ENCODE measurements at places on chromosomes 3 and 15.

DNA sequence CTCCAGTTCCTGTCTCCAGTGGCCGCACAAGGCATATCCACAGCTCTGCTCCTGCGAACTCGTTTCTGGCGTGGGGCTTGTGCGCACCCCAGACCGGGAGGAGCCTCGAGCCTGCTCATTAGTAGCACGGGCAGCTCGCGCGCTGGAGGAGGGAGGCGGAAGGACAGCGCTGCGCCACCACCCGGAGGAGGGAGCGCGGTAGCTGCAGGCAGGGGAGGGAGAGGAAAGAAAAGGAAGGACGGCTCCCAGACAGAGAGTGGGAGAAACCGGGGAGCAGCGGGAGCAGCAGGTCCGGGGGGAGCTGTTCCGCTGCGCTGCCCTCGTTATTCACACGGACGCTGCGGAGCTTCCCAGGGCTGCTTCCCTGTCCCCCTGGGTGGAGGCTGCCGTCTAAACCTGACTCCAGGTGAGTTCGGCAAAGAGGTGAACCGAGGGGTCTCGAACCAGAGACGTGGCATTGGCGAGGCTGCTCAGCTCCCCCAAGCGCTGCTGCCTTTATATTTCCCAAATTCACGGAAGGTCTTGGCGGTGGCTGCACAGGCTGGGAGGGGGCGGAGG is 121.3 kb upstream of the ZNF717 start:
- no peak for DNase-seq

GRCh38 chr15:75884041-75884440 is 19.6 kb upstream of the FBXO22 start:
- DNase-seq: no peak

DNA sequence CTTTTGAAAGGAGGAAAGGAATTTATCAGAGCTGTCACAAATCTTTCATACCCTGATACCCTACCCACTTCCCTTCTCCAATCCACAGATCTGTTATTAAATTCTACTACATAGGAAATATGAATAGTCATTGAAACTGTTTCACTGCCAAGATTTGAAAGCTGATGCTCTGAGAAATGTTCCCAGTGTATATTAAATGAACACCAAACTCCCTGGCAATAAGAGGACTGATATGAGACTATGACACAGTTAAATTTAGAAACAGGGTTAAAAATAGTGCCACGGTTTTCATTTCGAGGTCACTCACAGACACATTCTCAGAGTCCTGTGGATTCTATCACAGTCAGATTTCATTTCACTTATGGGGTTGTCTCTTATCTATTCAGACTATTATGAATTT is 27.2 kb upstream of the GBE1 start:
- DNase-seq: no peak

DNA sequence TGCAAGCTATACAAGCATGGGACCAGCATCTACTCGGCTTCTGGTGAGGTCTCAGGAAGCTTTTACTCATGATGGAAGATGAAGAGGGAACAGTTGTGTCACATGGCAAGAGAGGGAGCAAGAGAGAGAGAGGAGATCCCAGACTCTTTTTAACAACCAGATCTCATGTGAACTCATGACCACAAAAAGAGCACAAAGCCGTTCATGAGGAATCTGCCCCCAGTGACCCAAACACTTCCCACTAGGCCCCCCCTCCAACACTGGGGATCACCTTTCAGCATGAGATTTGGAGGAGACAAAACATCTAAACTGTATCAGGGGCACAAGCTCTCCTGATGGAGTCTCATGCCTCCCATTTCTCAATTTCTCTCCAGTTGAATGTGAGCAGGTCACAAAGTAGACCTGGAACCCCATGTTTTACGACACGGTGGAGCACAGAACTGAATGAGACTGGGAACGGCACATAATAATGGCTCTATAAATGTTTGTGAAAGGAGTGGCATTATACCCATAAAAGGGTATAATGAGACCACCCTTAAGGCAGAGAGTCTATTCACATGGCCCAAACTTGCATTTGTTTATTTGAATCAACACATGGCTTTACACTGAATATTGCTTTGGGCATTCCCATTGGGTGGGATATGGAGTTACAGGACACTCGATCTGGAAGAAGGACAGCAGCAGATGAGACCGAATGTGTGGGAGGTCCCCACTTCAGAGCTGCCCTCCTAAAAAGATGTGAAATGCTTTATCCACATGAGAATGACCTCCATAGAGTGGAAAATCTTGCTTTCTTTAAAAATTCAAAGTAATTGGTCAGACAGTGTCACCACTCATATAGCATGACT is 38.8 kb downstream of the IL16 start:
- no peak for DNase-seq

DNA sequence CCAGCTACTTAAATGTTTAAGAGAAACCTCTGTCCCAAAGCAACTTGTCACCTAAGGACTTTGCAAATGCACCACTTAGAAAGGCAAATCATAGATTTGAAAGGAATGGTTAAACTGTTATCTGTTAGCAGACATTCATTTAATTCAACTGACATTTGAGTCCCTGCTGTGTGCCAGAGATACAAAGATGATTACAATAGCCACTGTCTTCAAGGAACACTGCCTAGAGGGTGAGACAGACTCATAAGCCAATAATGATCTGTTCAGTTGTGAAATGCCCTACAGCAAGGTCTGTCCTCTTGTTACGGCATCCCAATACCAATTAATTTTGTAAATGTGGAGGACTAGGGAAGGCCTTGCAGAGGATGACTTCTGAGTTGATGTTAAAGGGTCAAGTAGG is 113.1 kb downstream of the ATG7 start:
- DNase-seq: no peak

- DNase-seq: no peak
Measured at GRCh38 chr3:138947495-138948121, 591 bp downstream of the FOXL2NB start.

DNA sequence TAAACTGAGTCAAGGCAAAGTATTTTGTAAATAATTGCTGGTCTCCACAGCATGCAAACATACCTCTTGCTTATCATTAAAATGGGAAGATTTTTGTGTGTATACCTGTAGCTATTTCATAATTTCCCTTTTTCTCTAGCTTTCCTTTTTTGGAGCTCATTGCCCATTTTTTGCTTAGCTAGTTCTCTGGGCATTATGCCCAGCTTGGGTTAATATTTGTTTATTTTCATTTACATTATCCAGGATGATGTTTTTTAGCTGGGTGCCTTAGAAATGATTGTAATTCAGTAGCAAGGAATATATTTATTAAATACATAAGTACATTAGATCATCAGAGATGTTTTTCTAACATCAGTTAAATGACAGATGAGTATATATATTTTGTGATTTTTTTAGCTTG is 1271.7 kb upstream of the GBE1 start:
- no peak for DNase-seq

DNA sequence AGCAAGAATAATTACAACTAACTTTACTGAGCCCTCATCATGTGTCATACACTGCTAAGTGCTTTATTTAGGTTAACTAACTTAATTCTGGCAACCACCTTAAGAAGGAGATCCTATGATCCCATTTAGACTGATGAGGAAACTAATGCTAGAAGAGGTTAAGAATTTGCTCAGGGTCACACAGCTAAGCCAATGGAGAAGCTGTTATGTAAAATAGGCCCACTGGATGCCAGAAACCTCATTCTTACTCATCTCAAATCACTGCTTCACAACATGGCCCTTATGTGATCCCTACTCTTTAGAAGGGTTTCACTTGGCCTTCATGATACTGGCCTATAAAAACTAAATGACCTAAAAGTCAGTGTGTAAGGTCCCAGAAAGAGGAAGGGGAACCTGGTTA is 41.2 kb downstream of the IMPG2 start:
- no peak for DNase-seq

GRCh38 chr3:61805510-61806080 is 244.2 kb downstream of the PTPRG start:
- no peak for DNase-seq

DNA sequence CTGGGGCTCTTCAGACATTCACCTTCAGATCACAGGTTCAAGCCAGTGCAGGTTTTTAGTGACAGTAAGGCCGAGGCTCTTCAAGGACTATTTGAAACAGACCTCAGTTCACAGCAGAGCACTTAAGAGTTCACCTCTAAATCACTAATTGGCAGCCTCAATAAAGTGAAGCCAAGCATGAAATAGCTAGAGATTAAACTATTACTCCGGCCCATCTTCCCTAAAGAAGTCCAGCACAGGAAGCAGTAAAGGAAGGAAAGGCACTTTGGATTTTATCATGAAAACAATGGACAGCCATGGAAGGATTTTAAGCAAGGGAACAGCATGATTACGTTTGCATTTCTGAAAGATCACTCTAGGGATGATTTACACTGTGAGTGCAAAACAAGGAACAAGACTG is 27.6 kb upstream of the ARL6 start:
- DNase-seq: no peak

DNA sequence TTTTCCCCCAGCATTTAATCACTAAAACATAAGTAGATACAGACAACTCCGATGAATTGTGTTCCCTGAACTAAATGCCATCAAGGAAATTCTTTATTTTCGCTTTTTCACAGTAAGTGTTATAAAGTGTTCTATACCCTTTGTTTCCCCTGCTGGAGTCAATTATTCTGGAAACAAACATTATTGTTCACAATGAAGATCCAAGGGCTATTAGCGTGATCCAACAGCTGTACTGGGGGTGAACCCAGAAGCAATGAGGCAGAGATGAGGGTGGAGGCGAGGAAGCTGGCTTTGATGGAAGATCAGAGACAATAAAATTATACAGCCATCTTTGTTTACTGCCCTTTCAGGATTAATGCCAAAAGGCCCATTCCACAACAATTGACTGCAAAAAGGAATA is 250.3 kb upstream of the IGF1R start:
- DNase-seq: no peak

DNA sequence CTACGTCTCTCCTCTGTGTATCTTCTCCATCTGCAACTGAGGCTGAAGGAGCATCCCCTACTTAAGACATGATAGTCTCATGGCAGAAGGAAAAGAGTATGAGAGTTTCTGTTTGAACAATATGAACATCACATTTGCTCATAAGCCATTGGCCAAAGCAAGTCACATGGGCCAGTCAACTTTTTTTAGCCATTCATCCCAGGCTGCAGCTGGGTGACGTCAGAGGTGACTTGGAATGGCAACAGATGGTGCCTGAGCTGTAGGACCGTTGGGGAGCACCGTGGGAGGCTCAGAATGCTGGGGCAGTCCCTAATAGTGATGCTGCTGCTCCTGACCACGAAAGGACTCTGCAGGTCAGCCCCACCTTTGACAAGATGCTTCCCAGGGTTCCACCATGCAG is 58.7 kb downstream of the CRTC3 start:
- DNase-seq: no peak

DNA sequence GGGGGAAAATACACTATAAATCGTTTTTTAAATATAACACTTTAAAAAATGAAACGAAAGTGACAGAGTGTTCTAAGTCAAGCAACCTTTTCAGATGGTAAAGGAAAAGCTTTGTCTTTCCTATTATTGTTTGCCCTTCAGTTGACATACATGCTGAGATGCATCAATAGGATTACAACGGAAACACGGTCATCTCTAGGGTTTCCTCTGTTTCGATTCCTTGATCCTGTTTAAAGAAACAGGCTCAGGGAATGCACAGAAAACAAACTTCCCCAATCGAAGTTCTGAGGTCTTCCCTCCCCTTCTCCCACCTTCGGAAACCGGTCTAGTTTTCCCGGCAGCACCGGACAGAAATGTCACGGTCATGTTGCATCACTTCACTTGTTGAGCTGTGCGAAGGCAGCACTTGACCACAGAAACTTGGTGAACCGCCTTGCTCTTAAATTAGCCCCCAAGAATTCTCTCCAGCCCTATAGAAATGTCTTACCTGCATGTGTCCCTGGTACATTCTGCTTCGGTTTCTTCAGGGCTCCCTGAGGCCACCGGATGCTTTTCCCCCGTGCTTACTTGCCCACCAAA is 556 bp downstream of the PEX5L start:
- DNase-seq: no peak

GRCh38 chr3:89268059-89268458 is 160.6 kb downstream of the EPHA3 start:
- DNase-seq: no peak

GRCh38 chr3:114764056-114764492 is 383.0 kb downstream of the ZBTB20 start:
- no peak for DNase-seq

DNA sequence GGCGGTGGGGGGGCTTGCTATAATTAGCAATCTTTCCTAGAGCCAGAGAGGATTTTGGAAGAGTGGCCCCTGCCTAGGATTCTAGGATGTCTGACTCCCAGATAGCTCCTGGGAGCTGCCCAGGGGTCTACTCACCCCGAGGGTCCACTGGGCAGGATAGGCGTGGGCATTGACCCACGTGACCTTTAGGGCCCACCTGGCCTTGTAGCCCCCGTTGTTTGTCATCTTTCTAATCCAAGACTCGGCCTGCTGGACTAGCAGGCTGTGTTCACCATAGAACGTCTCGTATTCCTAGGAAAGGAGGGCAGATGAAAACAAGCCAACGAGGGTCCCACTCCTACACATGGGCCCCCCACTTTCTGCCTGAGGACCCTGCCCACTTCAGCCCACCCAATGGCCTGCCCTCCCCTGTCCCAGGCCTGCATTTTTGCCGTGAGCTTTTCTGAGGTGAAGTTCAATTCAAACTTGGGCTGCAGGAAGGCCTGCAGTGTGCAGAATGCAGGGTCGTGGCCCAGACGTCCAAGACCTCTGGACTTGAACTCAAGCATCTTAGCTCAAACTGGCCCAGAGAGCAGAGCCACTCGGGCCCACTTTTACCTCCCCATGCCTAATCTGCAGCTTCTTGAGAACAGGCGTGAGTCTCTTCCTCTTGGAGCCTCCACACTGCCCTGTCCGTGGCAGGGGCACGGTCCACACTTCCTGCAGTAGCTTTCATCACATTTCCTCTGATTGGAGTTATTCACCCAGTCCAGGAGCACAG is 41.5 kb downstream of the MUC4 start:
- no peak for DNase-seq

GRCh38 chr15:25481208-25481859 is 42.5 kb upstream of the UBE3A start:
- DNase-seq: no peak

GRCh38 chr3:165355316-165355715 is 159.1 kb upstream of the SLITRK3 start:
- DNase-seq: no peak

DNA sequence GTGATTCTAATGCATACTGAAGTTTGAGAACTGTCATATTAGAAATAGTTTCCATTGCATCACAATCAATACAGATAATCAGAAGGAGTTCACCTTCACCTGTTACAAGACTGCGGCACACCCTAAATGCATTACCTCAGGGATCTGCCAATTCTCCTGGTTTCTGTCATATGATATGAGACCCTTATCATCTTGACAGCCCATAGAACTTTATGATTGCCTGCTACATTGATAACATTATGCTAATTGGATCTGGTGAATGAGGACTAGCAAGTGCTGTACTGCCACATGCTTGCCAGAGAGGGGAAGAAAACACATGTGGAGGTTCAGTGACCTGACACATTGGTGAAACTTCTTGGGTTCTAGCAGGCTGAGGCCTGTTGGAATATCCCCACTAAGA is 41.4 kb downstream of the FAH start:
- no peak for DNase-seq

GRCh38 chr3:192953926-192954325 is 36.3 kb upstream of the MB21D2 start:
- DNase-seq: no peak
